ENCODE measurements at places on chromosomes 3 and 15.

GRCh38 chr15:27183201-27183600, 212.2 kb downstream of the GABRG3 start:
- no peak for DNase-seq

DNA sequence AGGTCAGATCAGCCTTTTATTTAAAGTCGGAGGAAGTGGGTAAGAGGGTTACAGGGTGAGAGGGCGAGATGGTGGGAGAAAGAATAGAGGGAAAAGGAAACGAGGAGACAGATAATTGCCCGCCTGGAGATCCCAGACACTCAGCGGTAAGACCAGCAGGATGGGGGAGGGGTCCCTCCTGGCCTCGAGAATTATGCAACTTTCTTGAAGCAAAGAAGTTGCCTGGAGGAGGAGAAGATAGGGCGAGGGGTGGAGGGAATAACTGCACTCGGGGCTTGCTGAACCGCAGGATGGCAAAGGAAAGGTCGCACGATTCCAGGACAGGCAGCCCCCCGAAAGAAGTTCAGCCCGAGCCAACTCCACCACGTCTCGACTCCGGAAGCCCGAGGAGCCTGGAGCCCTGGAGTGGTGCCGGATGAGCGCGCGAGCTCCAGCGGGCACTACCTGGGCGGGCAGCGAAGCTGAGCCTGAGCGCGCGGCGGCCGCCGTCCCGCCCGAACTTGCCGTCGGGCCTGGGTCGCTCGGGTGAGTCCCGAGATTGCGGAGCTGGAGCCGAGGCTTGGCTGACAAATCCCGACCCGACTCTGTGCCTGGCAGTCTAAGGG, 402 bp downstream of the WWTR1 start:
- DNase-seq, result no peak

GRCh38 chr3:167820102-167820865, 84.8 kb downstream of the SERPINI1 start:
- DNase-seq, result no peak

DNA sequence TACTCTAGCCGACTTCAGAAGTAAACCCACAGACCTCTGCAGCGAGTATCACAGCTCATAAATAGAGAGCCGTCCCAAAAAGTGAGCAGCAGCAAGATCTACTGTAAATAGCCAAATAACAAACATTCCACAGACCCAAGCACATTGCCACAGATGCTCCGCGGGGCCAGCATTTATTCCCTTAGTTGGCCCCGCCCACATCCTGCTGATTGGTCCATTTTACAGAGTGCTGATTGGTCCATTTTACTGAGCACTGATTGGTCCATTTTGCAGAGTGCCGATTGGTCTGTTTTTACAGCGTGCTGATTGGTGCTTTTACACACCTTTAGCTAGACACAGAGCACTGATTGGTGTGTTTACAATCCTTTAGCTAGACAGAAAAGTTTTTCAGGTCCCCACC, 17.3 kb upstream of the GABRB3 start:
- DNase-seq, result no peak

- no peak for DNase-seq
Measured at GRCh38 chr3:37703626-37704025, 158.1 kb upstream of the CTDSPL start.

DNA sequence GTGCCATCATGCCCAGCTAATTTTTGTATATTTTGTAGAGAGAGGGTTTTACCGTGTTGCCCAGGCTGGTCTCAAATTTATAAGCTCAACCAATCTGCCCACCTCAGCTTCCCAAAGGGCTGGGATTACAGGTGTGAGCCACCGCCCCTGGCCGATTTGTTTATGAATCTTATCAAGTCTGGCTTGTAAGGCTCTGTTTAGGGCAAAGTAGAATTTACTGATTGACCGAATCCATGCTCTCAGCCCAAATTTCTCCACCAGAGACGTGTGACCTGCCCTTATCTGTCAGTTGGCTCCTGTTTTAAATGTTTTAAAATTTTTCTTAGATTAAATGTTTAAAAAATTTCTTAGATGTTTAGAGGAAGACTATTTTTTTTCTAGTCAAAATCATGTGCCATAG, 19.5 kb downstream of the RAD54L2 start:
- DNase-seq, result no peak

DNA sequence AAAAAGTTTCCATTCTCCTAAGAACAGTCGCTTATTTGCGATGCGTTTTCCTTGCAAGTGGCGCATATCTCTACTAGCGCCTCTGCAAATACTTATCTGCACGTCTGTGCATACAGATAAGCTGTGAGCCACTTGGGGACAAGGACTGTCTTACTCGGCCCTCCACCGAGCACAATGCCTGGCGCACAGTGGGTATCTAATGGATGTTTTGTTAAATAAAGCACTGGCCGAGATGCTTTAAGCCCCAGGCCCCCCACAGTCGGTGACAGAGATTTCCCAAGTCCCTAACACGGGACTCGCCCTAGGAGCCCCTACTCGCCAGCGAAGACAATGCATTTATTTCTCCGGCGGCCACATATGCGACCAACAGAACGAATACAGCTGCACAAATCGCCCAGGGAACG, 503 bp downstream of the HLTF start:
- DNase-seq, result no peak

GRCh38 chr15:91974321-91974720, 120.8 kb downstream of the SLCO3A1 start:
- no peak for DNase-seq

DNA sequence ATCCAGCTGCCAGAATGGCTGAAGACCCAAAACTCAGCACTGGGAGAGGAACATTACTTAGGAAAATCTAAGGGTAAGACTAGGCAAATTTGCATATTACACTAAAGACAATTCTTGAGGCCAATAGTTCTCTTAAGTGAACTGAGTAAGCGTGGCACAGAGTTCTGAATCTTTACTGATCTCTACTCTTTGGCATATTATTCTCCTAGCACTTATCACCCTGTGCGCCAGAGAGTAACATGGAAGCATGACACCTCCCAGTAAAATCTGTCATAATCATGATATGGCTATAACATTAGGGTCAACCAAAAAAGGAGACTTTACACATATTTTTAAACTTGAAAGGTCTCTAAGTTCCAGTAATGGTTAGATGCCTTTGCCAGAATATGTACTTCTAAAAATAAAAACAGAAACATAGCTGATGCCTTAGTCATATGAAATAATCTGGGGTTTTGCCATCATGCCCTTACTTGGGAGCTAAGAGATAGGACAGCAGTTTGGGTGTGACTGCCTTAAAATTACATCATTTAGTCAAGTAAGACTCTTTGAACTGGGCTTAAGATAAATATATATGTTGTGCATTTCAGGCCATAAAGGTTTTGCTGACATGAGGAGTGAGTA, 290.5 kb downstream of the PLCL2 start:
- DNase-seq, result no peak

DNA sequence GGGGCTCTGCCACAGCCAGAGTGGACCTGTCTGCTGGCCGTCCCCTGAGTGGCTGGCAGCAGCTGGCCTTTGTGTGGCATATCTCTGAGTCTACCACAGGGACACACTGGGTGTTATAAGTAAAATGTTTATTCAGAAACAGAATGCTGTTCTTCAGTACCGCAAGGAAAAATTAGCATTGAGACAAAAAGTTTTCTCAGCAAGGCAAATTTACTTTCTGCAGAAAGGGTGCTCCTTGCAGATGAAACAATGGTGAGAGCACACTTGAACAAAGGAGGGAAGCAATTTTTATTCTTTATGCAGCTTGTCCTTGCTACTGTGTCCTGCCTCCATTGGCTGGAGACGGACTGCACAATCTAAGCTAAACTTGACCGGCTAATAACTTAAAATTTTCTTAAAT, 4.0 kb downstream of the TMEM89 start:
- DNase-seq, result no peak

- no peak for DNase-seq
Measured at GRCh38 chr3:153055217-153055616, 106.8 kb upstream of the RAP2B start.

- DNase-seq, result no peak
Measured at GRCh38 chr3:168360993-168361392, 265.3 kb upstream of the GOLIM4 start.

- DNase-seq, result no peak
Measured at GRCh38 chr3:177930771-177931170, 605.5 kb upstream of the KCNMB2 start.

DNA sequence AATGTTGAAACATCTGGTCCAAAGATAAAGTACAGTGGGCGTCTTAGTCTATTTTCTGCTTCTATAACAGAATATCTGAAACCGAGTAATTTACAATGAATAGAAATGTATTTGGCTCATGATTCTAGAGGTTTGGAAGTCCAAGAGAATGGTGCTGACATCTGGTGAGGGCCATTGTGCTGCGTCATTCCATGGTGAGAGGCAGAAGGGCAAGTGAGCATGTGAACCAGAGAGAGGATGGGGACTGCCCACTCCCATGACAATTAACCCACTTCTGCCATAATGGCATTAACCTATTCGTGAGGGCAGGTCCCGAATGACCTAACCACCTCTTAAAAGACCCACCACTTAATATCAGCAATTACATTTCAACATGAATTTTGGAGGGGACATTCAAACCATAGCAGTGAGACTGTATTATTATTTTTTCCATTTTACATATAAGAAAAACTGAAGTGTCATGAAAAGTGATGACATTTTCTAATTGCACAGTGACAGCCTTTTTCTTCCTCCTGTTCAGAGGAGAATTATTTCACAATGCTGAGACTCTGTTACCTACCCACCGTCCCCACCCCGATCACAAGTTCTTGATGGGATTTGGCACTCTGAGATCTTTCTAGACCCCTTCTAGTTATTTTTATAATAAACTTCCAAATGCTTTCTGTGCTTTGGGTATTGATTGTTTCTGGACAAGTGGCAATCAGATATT, 238.8 kb downstream of the RPLP1 start:
- DNase-seq, result no peak

- DNase-seq, result no peak
Measured at GRCh38 chr15:67190813-67191212, 63.6 kb downstream of the AAGAB start.

DNA sequence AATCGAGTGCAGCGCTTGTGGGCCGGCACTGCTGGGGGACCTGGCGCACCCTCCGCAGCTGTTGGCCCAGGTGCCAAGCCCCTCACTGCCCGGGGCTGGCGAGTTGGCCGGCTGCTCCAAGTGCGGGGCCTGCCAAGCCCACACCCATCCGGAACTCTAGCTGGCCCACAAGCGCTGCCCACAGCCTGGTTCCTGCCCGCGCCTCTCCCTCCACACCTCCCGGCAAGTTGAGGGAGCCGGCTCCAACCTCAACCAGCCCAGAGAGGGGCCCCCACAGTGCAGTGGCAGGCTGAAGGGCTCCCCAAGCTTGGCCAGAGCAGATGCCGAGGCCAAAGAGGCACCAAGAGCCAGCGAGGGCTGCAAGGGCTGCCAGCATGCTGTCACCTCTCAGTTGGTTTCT, 73.4 kb downstream of the PLXNA1 start:
- DNase-seq, result no peak

GRCh38 chr15:57084192-57084591, 165.7 kb downstream of the TCF12 start:
- DNase-seq, result no peak

DNA sequence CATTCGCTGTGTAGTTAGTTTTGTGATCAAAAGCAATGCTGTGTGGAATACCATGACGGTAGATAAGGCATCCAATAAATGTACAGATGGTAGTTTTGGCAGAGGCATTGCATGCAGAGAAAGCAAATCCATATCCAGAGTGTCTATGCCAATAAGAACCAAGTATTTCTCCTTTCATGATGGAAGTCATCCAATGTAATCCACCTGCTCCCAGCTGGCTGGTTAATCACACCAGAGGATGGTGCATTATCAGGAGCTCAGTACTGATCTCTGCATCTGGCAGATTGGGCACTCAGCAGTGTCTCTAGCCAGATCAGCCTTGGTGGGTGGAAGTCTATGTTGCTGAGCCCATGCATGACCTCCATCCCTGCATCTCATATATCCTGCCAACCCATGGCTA, 677.7 kb upstream of the NECTIN3 start:
- DNase-seq, result no peak

GRCh38 chr15:97955035-97955434, 5.5 kb upstream of the ARRDC4 start:
- no peak for DNase-seq

GRCh38 chr3:153142961-153143360, 19.1 kb upstream of the RAP2B start:
- no peak for DNase-seq

DNA sequence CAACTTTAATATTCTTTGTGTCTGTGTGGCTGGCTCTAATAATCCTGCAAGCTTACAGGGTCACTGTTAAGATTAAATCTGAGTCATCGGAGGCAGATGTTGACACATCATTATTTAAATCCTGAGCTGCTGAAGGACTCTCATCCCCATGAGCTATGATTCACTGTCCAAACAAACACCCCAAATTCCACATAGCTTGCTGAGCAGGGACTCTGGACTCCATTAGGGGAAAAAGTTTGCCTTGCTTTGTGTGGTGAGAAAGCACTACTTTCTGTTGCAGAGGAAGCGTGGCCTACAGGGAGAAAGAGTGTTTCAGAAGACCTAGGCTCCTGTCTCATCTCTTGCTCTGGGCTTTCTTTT, 213.7 kb downstream of the PDCD6IP start:
- no peak for DNase-seq

DNA sequence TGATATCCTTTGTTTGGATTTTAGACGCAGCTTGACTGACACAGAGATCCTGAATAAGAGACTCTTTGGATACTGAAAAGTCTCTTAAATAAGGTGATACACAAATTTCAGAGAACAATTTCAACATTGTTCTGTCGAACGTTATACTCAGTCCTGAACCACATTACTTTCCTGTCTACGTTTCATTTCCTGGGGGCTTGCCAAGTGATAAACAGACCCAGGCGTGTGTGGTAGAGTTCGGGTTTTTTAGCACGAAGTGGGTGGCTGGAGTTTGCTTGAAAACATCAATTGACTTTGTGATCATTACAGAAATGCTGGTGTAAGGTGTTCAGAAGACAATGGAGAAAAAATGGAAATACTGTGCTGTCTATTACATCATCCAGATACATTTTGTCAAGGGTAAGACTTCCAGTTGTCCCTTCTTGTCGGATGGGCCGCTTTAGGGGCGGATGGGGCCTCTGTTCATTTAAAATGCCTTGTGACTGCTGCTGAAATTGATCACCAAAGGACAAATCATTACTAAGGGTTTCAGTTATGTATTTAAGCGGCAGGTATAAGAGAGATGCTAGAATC, at the start of gene CD96:
Gene CD96 (plus strand): TSS at position 287 of the 573 bp plus-strand sequence. CDS start 52 bp downstream, at position 339.
- peak; percentile 70 for DNase-seq

DNA sequence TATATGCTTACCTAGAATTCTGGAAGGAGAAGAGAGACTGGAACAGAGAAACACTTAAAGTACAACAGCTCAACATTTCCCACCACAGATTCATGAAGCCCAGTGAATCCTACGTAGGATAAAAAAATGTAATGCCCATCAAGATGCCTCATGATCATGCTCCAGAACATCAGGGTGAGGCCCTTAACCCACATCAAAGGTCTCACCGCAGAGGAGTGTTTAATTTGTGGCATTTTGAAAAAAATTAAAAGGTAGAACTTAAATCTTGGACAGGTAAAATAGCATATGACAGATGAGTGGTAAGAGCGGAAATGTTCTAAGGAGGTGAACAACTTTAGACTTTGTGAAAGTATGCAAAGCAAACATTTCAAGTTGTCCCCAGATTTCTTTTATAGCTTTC, 9.7 kb upstream of the SLC6A20 start:
- no peak for DNase-seq

Data from activated CD8-positive, alpha-beta memory T cell treated with anti-CD3 and anti-CD28 coated beads for 1 hour (primary cell).